ENCODE measurements at places on chromosomes 11 and 22.

DNA sequence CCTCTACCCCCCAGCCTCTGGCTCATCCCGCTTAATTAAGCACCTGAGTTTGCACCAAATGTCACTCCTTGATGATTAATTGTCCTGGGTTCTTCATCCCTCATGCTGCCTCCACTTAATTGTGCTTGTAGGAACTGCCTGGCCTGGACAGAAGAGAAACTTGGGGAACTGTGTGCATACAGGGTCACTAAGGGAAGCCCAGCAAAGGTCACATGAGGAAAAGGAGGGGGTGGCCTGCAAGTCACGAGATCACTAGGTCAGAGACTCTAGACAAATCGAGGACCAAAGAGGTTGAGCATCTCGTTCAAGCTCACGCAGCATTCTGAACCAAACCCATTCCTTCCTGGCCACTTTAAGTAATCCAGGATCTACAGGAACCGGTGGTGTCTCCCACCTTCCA lies 75.8 kb downstream of the PDE2A start:
- no peak for DNase-seq

DNA sequence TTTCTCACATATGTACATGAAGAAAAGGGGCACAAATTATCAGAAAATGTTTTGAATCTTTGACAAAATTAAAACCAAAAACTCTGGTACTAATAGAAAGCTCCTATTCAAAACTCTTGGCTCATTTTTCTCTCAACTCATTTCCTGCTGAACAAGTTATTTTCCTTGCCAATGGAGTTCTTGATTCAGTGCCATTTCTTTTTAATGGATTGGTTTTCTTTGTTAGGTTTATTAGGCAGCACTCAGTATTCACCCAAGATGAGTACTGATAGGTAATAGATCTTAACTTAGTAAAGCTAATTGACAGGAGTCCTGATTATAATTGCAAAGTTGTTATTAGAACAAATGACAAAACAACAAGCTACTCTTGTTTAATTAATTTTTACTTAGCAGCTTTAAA lies 279.4 kb upstream of the PDGFD start:
- DNase-seq: no peak

DNA sequence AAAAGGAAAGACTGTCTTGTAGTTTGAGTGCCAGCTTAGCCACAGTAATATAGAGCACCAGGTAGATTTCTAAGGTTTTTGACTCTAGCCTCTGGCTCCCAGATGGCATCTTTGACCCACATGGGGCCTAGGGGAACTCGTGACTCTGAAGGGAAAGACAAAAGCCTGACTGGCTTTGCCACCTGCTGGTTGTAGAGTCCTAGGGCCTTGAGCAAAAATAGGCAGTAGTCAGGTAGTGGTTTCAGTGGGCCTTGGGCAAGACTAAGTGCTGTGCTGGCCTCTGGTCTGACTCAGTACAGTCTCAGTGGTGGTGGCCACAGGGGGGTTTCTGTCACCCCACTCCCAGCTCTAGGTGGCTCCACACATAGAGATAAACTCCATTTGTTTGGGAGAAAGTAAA lies 349.4 kb downstream of the FAM181B start:
- DNase-seq: no peak

DNA sequence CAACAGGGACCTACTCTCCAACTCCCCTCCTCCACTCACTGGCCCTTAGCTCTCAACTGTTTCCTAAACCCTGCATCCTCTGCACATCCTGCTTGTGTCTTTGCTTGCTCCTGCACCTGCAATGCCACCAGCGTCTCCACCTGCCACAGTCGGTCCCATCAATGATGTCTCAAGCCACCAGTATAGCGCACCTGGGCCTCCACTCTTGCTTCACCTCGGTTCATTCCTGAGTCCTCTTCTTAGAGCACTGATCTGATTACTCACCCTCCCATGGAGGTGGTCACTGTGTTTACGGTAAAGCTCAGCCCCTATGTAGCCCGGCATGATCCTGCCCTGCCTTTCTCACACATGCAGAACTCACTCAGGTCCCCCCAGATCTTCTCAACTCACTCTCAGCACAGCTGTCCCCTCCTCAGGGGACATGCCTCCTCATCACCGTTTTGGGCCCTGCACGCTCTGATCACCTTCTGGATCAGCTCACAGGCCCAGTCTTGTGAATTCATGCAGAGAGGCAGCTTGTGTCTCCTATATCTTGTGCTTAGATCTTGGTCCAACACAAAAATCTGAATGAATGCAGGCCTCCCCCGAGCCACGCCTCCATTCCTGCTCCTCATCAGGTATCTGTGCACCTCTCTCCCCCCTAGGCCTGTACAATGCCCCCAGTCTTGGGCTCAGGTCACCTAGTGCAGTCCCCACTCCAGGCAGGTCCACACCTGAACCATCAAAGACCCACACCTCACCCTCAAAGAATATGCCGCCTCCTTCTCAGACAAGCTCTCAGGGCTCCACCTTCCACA lies 31.4 kb downstream of the TRIM29 start:
- no peak for DNase-seq

- DNase-seq: no peak
Observed at GRCh38 chr11:120335908-120336640, at the start of gene ARHGEF12. Gene ARHGEF12, plus strand, starts transcription at chr11:120336413. Its CDS starts 831 bp downstream, at chr11:120337244.

- no peak for DNase-seq
Observed at GRCh38 chr11:102564110-102564509, 33.6 kb upstream of the MMP7 start.

GRCh38 chr11:14636119-14636518 lies 7.5 kb upstream of the PDE3B start:
- DNase-seq: no peak

GRCh38 chr22:43155789-43156188 lies 4.4 kb downstream of the TSPO start:
- no peak for DNase-seq

All from SK-N-MC (cell line).